Bronchial epithelial cell (primary cell): ENCODE measurements at places on chromosomes 3 and 15. TPM values are rescaled to one million over a fixed set of nuclear protein-coding genes. Genes with fewer than 3 reads are reported as not detected.

- peak; percentile 82 for DNase-seq
These were observed 90.5 kb downstream of the LPP start for GRCh38 chr3:188244395-188244861.

The STRC gene
- 0.38 and 0.53 TPM in 2 replicates for total RNA-seq

DNA sequence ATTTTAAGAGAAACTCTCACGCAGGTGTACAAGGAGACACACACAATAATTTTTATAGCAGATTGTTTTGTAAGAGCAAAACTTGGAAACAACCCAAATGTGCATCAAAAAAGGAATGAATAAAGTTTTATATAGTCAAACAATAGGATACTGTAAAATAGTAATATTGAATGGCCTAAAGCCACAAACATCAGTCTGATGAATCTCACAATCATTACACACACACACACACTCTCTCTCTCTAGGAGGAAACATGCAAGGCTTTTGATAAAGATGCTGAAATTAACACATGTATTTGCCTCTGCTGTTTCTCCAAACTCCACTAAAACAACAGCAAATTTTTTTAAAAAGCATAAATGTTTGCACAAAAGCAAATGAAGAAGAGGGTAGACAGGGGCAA, 37.3 kb downstream of the ADIPOQ start:
- DNase-seq, result no peak

DNA sequence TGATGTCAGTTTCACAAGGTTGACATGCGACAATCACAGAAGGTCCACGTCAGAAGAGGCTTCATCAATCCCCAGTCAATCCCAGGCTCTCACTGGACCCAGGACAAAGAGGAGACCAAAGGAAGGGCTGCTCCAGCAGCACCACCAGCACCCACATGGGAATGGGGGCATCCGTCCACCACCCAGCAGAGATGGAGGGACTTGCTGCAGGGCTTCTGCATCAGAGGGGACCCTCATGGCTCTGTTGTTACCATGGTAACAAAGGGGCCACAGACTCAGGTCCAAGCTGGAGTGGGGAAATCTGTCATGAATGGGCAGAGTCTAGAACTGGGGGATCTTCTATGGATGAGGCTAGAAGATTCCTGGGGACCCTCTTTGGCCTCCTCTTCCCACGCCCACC, 13.1 kb downstream of the PLA2G4F start:
- no peak for DNase-seq

GRCh38 chr3:78506061-78506460, 1261.7 kb downstream of the ROBO1 start:
- DNase-seq, result no peak

The FBXW12 gene
- total RNA-seq, result not detected in 2 replicates

GRCh38 chr3:157092230-157092629, 67.7 kb downstream of the CCNL1 start:
- DNase-seq, result no peak

The EPHA3 gene
- under 0.01 TPM in 2 replicates for total RNA-seq
